ENCODE measurements at places on chromosomes 1 and 21.
A peak's percentile ranks its signal among the peaks of the same experiment; 100 is the strongest.

- DNase-seq, result no peak
These were observed 41.3 kb downstream of the ARID4B start for GRCh38 chr1:235286667-235287066.

DNA sequence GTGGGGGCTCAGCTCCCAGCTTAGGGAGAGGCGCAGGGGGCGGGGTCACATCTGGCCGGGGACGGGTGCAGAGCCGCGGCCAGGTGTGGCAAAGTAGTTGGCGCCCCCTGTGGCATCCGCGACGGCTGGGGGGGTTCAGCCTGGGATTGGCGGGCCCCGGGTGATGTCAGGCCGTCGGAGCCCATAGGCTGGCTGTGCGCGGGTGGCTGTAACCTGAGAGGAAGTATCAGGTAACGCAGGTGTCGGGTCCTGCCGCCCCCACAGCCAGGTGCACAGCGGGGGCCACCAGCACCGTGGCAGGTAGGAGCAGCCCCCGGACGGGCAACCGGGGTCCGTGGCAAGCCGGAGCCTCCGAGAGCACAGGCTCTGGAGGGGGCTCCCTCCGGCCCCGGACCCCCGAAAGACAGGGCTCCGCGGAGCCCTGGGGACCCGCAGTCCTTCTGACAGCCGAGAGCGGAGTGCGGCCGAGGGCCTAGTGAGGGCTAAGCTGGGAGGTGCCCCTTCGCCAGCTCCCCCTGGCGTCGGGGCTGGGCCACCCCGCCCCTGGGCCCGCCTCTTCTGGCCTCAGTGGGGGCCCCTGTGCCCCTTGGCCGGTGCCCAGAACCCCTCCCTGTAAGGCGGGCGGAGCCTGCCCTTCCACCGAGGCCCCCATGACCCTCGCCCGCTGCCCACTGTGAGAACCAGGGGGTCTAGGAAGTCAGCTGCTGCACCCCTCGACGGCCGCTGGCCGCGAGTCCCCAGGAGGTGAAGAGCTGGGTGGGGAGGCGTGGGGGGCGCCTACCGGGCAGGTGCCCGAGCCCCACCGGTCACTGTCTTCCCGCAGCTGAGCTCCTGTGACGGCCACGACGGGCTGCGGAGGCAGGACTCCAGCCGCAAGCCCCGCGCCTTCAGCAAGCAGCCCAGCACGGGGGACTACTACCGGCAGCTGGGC lies 17.9 kb downstream of the TNFRSF25 start:
- DNase-seq, result no peak

- DNase-seq, result no peak
These were observed 40.4 kb upstream of the ZBTB18 start for GRCh38 chr1:244010703-244011123.

GRCh38 chr1:167720965-167721616 lies 691 bp upstream of the MPZL1 start:
- DNase-seq, result peak; percentile 49

DNA sequence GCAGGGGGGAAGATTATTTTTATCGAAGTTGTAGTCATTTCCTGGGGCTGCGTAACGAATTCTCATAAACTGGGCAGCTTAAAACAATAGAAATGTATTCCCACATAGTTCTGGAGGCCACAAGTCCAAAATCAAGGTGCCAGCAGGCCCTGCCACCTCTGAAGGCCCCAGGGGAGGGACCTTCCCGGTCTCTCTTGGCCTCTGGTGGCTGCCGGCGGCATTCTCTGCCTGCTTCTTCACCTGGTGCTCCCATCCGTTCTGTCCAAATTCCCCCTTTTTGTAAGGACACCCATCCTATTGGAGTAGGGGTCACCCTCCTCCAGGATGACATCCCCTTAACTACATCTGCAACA lies 92.8 kb downstream of the PDE9A start:
- DNase-seq, result no peak

DNA sequence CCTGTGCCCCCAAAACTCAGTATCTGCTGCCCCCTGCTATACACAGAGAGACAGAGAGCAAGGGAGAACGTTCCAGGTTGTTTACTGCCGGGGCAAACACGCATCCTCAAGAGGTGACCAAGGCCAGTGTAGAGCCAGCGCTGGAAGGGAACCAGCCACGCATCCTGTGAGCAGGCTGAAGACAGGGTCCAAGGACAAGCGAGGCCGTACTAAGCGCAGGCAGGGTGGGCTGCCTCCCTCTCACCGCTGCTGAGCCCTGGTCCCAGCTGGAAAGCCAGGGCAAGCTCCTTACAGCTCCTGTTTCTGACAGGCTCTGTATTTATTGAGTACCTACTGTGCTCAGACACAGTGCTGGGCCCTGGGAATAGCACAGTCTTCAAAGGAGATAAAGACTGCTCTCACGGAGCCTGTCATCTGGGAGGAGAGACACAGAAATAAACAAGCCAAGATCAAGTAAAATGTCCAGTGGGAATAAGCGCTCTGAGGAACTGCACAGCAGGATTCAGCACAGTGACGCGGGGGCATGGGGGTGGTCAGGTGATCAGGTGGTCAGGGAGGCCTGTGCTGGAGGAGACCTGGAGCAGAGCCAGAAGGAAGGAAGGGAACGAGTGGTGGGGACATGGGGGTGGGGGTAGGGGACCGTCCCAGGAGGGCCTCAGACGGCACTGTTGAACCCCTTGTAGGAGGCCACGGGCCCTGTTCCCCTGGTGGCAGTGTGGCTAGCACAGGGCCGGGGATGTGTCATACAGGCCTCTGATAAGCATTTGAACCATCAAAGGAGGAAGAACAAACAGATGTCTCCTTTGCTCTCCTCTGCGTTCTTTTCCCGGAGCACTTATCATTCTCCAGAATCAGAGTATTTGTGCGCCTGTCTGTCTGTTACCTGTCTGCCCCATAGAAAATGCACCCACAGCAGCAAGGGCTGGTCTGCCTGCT lies 37.8 kb upstream of the EFHD2 start:
- no peak for DNase-seq

GRCh38 chr1:11985851-11986250 lies 5.6 kb downstream of the MFN2 start:
- no peak for DNase-seq

- DNase-seq, result no peak
These were observed 252.4 kb upstream of the B3GALT2 start for GRCh38 chr1:193438771-193439170.

DNA sequence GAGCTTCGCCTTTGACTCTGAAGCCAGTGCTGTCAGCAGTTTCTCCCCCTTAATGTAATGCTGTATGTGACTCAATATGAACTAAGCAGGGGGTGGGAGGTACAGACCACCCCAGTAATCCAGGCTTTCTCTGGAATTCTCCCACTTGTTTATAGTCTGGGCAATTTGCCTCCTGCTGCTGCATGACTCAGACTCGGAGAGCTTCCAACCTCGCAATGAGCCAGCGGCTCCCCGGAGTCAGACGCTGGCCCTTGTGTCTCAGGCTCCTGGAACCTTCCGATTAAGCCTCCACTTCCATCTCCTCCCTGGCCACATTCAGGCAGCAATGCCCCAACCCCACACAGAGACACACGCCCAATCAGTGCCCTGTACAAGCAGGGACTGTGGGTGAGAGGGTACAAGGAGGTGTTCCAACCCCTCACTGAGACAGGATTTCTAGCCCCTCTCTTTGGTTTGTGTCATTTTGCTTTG lies 471.7 kb upstream of the VAMP3 start:
- peak; percentile 88 for DNase-seq

DNA sequence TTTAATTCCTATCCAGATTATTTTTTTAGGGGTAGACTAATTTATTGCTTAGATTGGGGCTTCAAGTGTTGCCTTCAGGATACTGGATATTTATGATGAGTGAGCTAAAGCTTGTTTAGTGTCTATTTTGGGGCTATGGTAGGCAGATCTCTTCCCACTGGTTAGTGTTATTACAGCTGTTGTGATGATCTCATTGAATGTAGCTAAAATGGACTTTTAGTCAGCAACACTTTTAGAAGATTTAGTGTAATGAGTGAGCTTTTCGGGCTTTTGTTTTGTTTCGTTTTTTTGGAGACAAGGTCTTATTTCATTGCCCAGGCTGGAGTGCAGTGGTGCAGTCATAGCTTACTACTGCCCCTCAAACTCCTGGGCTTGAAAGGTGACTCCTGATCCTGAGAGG lies 14.2 kb downstream of the THRAP3 start:
- peak; percentile 10 for DNase-seq

DNA sequence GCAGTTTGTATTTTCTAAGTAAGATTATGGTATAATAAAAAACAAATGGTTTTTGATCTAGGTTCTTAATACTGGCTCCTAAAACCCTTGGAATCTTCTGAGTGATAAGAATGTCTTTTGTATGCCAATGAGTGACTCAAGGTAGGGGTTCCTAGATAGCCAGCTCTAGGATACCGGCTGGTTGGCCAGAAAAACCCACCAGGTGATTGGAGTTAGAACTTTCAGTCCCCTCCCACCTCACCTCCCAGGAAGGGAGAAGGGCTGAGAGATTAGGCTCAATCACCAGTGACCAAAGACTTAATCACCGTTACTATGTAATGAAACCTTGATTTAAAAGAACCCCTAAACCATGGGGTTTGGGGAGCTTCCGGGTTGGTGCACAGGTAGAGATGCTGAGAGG lies 8.7 kb upstream of the BRDT start:
- no peak for DNase-seq

GRCh38 chr1:153430166-153430553 lies 13.8 kb downstream of the S100A7A start:
- no peak for DNase-seq

DNA sequence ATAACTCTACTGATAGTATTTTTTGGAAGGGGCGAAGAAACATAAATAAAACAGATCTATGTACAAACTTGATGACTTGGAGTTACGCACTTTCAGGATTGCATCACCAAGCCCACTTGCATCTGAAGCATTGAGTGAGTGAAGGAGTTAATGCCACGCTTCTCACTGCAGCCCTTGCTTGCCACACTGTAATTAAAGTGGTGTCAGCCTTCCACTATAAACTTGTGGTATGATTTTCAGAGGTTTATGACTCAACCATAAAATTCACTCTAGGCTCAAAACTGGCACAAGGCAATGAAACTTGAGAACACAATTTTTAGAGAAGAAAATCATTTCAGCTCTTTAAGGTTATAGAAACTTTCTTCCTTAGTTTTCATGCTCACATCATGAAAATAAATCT lies 93.9 kb upstream of the PRMT6 start:
- DNase-seq, result no peak

GRCh38 chr1:12387641-12388040 lies 157.8 kb downstream of the VPS13D start:
- DNase-seq, result peak; percentile 5

DNA sequence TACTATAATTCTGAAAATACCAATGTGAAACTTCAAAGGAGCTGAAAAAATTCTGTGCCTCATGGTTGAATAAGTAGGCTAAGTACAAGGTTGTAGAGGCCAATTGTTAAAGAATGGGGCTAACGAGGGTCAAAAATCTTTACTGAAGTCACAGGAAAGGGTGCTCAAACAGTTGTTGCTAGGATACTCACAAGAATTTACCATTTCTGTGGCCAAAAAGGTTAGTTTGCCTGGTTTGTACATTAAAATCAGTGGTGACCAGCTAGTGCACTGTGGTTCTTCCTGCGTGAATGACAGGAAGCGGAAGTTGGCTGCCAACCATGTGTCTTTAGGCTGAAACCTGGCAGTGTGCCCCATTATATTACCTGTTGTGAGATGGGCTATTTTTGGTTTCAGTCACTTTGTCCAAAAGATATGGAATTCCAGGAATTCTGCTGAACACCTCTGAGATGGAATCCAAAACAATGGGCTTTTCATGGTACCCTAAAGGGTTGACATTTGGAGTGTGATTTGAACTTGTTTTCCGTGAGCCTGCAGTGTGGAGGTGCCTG lies 13.5 kb downstream of the MAP3K21 start:
- DNase-seq, result no peak

- no peak for DNase-seq
These were observed 316.1 kb downstream of the AJAP1 start for GRCh38 chr1:4970532-4970931.

DNA sequence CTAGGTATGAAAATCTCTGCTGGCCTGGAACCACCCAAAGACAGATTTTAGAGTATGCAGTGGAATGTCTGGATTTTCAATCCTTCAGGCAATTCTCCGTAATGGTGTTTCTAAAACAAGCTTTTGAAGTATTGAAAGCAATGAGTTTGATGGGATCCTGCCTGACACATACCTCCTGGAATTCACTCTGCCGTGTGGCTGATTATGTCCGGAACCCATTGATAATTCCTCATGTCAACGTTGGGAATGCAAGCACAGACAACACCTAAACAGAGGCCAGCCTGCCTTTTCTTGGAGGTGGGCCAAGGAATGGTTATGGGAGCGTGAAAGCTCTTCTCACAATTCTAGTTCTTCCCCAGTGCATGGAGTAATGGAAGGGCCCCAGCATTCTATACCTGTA lies 168.9 kb upstream of the HMCN1 start:
- peak; percentile 83 for DNase-seq

GRCh38 chr21:41229509-41230248 lies 61.7 kb downstream of the BACE2 start:
- no peak for DNase-seq

GRCh38 chr1:108199201-108199691 lies 897 bp downstream of the SLC25A24 start:
- DNase-seq, result peak; percentile 48

- peak; percentile 12 for DNase-seq
These were observed 46.9 kb downstream of the IL23R start for GRCh38 chr1:67213164-67213563.

- no peak for DNase-seq
These were observed 56.2 kb upstream of the COL18A1 start for GRCh38 chr21:45348591-45349327.

GRCh38 chr1:145843031-145843430 lies 2.4 kb upstream of the NUDT17 start:
- no peak for DNase-seq

DNA sequence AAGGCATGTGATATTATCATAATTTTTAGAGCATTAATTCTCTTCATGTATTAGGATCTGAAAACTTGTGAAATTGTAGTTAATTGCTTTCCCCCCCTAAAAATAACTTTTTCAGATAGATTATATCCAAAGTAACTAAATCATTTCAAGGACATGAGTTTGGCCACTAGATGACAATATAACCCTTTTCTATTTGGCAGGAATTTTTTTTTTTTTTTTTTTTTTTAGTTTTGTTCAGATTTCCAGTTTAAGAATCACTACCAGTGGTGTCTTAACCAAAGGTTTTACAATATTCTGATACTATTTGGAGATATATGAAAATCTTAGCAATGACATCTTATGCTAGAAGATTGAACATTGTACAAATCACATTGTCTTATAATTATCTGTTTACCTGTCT lies 370.8 kb downstream of the AMY1C start:
- DNase-seq, result no peak

- no peak for DNase-seq
These were observed 28.5 kb upstream of the SDE2 start for GRCh38 chr1:226027538-226028217.

DNA sequence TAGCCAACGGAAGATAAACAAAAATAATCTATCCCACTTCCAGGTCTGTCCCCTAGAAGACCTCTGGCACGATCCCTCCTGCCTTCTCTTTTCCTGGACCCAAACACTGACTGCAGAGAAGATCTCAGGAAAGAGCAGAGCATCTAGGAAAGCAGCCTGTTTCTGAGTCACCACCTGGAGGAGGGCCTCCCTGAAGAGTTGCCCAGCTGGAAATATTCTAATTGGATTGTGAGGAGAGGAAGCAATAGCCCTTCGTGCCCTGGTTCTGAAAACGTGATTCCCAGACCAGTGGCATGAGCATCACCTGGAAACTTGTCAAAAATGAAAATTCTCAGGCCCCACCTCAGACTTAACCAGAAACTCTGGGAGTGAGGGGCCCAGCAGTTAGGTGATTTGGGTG lies 411.1 kb downstream of the SETD4 start:
- DNase-seq, result peak; percentile 84
